ENCODE measurements at places on chromosomes 6 and 20.

- no peak for DNase-seq
Measured at GRCh38 chr6:52566853-52567279, 10.0 kb downstream of the TRAM2 start.

DNA sequence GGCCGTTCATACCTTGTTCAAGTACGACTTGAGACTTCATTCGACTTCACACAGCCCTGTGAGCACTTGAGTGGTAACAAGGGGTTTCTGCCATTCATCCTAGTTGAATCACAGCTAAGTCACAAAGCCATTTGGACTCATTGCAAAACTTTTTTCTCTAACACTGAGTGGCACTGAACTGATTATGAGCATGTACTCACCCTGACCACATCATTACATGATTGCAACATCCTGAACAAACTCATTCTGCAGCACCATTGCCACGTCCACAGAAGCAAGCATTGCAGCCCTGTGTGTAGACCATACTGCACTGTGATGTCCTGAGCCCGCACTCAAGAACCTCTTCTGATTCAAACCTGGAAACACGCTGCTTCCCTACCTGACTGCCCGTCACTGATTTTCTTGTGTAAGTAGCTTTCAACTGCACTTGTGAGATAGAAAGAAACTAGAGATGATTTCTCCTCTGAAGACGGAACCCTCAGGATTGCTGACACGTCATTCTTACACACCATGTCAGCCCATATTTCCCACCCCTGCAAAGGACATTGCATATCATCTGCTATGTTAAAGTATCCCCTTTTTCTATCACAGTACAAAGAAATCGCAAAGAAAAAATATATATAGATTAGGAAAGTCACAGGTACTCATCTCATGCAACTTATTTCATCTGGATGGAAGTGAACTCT, 81.6 kb downstream of the C6orf118 start:
- no peak for DNase-seq

- DNase-seq, result no peak
Measured at GRCh38 chr6:10535193-10535592, 14.0 kb downstream of the GCNT2 start.

DNA sequence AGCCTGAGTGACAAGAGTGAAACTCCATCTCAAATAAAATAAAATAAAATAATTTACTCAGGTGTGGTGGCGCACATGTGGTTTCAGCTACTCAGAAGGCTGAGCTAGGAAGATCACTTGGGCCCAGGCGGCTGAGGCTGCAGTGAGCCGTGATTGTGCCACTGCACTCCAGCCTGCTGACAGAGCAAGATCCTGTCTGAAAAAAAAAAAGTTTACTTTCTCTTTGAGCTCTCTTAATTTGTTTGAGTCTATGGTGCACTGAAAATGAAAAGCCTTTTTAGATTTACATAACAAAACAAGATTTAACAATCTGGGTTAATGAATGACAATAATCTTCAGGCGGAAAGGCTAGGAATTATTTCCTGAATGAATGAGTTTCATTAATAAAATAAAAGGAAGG, 23.3 kb upstream of the NHSL1 start:
- no peak for DNase-seq

DNA sequence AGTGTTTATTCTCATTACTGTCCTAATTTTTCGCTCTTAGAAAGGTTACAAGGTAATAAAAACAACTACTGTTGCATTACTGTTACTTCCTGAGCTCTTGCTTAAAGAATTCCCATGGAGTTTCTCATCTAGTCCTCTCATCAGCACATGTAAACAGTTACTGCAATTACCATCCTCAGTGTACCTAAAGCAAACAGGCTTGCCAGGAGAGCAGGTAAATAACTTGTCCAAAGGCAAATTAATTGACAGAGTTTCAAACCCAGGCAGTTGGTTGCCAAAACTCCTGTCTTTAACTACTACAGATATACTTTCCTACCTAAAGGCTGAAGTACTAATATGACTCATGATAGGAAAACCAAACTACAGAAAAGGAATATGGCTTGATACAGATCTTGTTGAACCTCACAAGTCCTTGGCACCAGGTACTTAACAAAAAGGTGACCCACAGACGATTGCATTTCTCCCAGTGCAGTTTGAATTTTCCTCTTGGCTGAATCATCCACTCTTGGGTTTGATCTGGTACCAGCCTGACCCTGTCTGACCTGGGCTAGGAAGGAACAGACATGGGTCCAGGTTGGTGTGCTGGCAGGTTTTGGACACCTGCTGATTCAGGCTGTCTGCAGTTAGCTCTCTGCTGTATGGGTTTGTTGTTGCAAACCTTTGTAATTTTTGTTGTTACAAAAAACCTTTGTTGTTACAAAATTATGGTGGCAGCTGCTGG, 153.0 kb downstream of the CFAP61 start:
- no peak for DNase-seq

DNA sequence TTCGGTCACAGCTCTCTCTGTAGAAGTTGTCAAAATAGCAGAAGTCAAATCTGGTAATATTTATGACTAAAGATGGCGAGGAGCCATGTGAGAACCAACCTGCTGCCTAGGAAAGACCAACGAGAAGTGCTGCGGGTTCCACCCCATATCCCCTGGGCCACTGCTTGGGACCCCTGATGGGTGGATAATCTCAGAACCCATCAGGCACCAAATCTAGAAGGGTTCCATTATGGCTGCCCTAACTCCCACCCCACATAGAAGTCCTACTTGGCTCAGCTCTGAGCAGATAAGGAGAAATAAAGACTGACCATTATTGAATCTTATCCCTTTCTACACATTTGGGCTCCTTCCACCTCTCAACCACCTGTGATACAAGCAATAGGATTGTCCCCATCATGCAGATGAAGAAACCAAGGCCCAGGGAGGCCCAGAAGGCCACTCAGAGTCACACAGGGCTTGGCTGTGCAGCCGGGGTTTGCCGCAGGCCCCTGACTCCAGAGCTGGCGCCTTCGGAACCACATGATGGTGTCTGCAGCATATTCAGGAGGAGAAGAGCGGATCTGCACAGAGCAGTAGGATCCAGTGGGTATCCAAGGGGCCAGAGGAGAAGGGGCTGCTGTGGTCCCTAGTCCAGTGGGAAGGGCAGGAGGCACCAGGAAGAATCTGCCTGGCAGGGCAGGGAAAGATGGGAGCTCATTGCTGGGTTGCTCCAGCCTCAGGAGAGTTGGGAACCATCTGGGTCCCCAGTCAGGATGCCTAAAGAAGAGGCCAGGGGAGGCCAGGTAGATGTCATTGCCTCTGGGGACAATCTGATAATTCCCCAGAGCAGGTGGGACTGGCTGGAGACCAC, 9.6 kb upstream of the PCMTD2 start:
- DNase-seq, result no peak

DNA sequence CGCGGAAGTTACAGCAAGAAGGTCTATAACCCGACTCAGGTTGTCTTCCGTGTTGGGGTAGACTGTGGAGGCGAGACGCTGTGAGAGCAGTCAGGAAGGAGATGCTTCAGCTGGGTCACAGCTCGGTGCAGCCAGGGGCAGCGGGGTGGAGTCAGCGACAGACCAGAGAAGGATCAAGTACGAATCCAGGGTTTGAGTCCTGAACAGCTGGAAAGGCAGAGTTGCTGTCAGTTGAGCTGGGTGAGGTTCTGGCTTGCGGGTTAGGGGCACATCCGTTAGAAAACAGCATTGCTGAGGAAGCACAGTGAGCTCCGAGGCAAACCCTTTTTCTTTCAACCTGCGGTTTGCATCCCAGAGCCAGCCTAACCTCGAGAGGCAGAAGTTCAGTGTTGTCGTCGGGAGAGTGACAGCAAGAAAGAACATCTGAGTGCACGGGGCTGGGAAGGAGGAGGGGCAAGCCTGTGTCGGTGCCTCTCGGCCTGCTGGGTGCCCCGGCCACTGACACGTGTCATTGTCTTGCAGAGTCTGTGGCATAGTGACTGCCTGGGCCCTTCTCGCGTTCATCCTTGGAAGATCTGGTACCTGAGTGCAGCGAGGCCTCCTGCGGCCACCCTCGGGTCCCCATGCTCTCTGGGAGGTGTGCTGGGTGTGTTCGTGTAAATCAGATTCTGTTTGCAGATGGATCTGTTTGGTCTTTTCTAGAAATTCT, 20.0 kb downstream of the PNLDC1 start:
- no peak for DNase-seq

DNA sequence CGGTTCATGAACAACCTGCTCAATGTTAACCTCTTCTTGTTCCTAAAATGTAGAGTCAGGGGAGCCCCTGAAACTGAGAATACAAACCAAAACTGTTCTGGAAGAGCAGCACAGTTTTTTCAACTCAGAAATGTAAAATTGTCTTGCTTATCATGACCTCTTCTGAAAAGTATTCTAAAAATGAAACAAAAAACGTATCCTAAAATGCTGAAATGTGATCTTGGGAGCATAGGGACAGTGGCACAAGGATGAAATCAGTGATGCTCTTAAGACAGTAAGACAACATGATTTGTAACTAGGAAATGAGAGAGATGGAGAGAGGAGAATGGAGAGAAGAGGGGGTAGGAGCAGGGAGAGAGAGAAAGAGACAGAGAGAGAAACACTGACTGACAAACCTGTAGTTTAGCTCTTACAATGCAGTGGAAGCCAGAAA, 27.5 kb downstream of the NCOA7 start:
- no peak for DNase-seq

DNA sequence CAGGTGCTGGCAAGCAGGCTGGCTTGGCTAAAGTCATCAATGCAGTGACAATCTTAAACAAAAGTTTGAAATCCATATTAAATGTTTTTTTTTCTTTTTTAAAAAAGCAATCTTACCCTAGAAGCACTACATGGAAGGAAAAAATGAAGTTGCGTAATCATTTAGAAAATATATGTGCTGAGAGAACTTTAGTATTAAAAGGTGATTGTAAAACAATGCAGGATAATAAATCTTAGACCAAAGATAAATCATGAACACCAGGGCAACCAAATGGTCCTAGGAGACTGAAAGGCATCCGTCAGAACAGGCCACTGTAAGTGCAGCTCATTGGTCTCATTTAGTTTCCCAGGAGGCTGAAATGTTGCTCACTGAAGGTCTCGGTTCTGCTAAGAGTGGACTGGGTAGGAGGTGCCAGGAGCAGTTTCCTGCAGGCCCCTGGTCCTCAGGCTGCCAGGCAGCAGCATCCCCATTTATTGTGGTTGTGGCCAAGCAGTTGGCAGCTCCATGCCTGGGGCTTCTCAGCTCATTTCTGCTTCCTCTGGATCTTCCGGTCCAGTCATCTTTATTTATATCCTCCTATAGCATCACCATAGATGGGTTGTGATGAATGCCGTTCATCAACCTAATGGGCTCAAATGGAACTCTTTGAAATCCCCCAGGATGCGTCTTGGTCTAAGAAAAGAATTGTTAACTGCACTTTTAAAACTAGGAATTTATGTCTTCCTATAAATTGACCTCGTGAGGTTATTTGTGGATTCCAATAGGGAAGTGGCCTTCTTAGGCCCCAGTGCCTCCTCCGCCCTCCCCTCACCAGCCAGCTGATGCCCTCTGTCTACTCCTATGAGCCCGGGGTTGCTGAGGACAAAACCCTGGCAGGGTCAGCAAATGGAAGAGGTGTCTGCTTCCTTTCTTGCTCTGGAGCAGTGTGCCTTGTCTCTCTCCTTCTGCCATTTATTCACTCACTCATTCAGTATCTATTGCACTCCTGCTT, 269.0 kb downstream of the UST start:
- DNase-seq, result no peak

DNA sequence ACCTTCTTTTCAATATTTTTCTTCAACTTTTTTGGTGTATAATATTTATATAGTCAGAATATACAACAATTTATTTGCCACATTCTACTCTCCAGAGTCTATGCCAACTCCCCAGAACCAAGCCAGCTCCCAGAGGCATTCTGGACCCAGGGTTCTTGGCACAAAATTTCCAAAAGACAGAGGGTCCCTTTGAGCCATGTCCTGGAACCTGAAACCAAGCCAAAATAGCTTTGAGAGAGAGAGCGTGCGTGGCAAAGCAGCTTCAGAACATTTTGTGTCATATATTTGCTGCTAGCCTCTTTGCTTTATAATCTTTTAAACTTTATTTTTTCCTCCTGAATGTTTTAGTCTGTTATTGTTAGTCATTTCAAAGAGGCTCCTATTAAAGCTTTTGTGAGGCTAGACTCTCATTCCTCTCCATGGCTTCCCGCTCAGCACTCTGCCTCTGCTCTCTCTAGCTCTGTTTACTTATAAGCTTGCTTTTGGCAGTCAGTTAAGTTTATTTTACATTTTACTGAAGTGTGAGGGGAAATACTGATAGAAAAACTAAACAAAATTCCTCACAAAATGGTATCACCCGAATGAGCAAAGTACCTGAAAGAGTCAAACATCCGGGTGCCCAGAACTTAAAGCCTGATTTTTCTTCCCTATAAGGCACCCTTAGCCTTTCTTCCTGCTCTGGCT, 605.1 kb upstream of the ID4 start:
- no peak for DNase-seq

GRCh38 chr6:45699663-45700062, 316.0 kb downstream of the CLIC5 start:
- DNase-seq, result no peak

DNA sequence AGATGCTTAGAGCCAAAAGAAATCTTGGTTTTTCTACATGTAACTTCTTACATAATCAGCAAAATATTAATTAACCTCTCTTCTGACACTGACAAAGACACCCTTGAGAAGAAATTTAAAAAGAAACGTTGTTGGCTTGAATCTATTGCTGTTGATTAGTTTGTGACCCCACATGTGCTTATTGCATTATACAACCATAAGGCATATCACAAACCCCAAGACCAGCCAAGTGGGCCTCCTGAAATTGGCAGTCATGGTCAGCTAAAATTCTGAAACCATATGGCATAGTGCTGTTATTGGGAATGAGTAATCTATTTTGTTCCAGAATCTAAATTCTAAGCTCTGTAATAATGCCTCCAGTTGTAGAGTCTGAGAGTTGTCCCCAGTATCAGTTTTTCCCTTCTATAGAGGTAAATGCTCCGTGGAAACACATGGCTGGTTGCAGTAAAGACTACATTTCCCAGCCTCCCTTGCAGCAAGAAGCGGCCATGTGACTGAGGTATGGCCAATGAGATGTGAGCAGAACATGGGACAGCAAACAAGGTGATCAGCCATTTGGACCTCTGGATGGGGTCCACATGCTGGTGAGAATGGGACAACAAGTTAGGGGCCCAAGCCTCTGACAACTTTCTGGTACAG, 42.3 kb upstream of the PTPN1 start:
- DNase-seq, result no peak

DNA sequence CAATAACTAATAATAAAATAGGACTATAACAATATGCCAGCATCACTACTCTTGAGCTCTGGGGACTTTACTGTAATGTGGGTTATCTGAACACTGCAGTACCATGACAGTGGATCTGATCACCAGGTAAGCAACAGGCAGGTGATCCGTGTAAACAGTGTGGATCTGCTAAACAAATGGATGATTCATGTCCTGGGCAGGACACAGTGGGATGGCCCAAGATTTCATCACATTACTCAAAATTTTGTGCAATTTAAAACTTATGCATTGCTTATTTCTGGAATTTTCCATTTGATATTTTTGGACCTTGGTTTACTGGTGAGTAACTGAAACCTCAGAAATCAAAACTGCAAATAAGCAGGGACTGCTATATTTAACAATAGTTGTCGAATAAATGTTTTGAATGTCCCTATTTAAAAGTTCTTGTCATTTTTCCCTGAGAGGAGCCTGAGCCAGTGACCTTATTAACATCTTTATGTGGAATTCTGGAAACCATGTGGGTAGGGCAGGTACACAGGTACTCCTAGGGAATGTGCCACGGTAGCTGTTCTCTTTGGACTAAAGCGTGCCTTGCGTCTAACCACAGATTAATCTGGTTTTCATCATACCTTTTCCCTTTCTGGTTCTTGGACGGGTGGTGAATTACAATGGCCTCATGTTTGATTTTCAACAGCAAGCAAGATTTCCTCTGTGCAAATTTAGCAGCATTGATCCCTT, 214.5 kb upstream of the SASH1 start:
- no peak for DNase-seq

Measured in stimulated activated CD4-positive, alpha-beta T cell treated with anti-CD3 and anti-CD28 coated beads, Interleukin-1b, Interleukin-23, amount 100 ng/mL, for 1 hour (primary cell).